ENCODE measurements at places on chromosomes 5 and 9.

GRCh38 chr5:38473008-38473407 is 83.4 kb downstream of the LIFR start:
- no peak for DNase-seq

- DNase-seq, result no peak
These were observed 62.9 kb downstream of the IRX2 start for GRCh38 chr5:2688586-2688985.

- no peak for DNase-seq
These were observed 1.8 kb upstream of the JADE2 start for GRCh38 chr5:134523543-134524271.

GRCh38 chr5:164672931-164673694 is 1167.7 kb downstream of the MAT2B start:
- no peak for DNase-seq

DNA sequence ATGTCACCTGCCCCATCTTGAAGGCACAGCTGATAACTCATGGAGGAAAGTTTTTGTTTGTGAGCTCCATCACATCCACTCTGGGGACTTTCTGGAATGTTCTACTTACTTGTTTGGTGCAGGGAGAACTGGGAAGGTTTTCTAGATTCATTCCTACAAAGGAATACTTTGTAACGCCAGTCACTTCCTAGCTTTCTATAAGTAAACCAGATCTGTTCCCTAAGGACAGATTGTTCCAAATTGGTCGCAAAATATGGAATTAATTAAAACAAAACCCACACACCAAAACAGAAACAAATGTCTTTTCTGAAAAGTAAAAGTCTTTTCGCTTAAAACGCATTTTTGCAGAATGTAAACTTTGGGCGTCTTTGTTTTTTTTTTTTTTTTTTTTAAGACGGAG is 167.6 kb downstream of the PDZD2 start:
- peak; percentile 45 for DNase-seq

DNA sequence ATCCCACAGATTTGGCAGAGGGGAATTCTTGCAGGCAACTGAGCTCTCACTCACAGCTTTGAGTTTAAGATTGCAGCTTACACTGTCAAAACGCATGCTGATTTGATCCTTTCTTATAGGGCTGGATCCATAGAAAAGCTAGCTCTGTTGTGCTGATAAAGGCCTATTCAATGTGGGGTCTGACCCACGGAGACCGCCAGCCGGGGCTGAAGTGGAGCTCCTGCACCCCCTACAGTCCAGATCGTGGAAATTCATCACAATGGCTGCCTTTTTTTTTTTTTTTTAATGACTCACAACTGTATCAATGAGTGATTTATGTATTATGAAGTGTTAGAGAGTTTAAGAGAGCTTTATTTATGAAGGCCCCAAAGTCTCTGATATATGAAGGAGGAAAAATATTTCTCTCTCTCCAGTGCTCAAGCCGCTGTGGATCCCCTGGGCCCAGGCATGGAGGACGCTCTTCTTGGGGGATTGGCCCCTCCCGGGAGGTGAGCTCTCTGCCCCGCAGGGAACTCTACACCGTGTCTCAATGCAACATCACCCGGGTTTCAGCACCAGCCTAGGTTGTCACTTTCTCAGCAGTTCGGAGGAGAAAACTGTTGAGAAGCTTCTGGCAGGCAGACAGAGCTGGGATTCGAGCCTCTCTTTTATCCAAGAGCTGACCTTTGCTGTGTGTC is 700.2 kb downstream of the IRX1 start:
- DNase-seq, result no peak

GRCh38 chr9:119861842-119862241 is 492.6 kb upstream of the BRINP1 start:
- no peak for DNase-seq

DNA sequence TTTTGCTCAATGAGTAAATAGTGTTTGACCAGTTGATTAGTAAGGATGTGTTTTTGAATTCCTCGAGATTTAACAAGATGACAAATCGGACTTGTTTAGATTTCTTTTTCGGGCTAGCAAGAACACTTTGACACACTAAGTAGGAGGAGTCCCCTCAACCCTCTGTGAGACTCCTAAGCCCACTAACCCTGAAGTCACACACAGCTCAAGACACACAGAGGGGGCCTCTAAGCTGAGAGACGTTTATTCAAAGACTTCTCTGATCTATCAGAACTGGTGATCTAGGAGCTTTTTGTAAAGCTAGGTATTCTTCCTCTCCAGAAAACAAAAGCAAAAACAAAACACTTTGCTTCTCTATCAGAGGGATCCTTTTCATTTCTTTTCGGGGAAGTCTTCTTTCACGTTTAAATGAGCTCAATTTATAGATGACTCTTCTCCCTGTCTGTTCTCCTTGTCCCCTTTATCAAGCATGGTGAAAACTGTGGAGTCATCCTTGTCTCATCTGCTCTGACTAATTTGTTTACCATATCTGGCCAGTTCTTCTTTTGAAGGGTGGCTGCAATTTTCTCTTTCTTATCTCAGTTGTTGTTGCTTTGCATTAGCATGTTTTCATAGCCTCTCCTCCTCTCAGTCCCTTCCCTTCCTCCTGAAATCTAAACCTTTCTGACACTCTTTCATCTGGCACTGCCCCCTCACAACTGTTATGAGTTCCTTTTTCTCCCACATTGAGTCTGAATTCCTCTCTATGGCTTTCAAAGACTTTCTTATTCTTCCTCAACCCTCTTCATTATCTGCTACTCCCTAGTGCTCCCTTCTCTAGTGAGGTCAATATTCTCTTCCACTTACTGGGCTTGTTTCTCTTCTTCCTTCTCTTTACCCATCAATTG is 68.5 kb upstream of the RAI14 start:
- DNase-seq, result peak; percentile 57

All from AG10803 (cell line).